ENCODE measurements at places on chromosomes 2 and 18. TPM values are rescaled to one million over a fixed set of nuclear protein-coding genes. Genes with fewer than 3 reads are reported as not detected.

The SMYD1 gene
- polyA plus RNA-seq = 0.15 TPM

The ARHGAP15 gene
- polyA plus RNA-seq = 306 TPM

The FAM237A gene
- not detected for polyA plus RNA-seq

The DCDC2C gene
- polyA plus RNA-seq = not detected

The HS1BP3 gene
- polyA plus RNA-seq = 17.3 TPM

The ITPRIPL1 gene
- 0.85 TPM for polyA plus RNA-seq

The ANKRD30BL gene
- not detected for polyA plus RNA-seq

The FNDC4 gene
- polyA plus RNA-seq = not detected

The GYPC gene
- polyA plus RNA-seq = 249 TPM
